ENCODE measurements at places on chromosomes 12 and 14. TPM values are rescaled to one million over a fixed set of nuclear protein-coding genes. Genes with fewer than 3 reads are reported as not detected.

DNA sequence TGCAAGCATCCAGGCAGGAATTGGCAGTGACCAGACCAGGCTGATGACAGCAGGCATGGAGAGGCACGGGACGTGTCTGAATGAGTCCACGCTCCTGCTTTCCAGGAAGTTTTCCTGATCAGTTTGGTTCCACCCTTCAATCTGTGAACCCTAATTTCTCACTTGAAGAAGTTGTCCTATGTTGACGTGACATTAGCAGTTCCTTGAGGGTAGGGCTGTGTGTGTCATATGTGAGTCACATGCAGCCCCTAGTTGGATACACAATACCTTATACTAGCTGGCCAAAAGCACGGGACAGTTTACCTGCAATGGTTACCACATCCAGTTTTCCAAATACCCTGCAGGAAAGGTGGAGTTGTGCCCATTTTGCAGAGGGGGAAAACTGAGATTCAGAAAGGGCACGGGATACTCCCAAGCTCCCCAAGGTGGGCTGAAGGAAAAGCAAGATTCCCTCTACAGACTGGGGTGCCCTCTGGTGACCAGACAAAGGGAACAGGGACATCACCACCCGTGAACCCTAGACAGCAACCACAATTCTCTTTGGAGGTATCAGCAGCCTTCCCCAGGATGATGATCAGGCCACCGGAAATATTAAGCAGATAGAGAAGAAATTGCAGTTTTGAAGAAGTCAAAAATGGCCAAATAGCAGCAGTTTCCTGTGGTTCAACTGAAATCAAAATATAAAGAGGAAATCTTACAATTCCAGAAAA lies 194.5 kb downstream of the PHETA1 start:
- peak; percentile 19 for DNase-seq

DNA sequence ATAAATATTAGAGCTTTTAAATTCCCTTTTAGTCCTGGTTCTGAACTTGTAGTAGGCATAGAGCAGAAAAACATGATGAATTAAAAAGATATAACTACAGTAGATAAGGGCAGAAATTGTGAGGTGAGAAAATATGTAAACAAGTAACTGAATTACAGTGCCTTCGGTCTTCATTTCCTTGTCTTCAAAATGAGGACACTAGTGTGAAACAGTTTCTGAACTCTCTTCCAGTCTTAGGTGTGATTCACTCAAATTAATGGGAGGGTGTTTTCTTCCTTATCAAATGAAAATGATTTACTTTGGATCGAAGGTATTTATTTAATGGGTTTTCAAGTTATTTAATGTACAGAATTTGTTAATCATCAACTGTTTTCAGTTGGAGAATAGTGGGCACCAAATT lies 1.5 kb downstream of the FGD4 start:
- no peak for DNase-seq

- DNase-seq, result no peak
Observed at GRCh38 chr14:38089123-38089522, 118.6 kb upstream of the SSTR1 start.

- DNase-seq, result peak; percentile 61
Observed at GRCh38 chr14:82710267-82710841, 1176.7 kb upstream of the SEL1L start.

- DNase-seq, result no peak
Observed at GRCh38 chr14:23101986-23102625, 2.7 kb downstream of the CIROP start.

DNA sequence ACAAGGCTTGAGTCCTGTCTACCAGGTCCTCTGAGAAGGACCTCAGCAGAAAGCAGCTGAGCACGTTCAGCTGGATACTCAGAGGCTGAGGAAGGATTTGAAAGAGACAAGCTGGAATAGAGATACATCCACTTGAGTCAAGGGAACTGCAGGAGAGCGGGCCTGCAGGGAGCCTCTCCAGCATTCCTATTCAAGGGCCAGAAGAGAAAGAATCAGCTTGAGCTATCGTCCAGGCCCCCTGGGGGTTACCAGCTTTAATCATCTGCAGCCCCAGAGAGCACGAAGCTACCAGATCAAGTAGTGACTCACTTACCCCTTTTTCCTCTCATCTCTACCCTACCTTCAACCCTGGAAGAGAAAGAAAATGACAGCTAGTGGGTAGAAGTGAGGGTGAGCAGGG lies 80.9 kb downstream of the NDUFA12 start:
- no peak for DNase-seq

- DNase-seq, result no peak
Observed at GRCh38 chr14:29028973-29029582, 262.5 kb downstream of the FOXG1 start.

DNA sequence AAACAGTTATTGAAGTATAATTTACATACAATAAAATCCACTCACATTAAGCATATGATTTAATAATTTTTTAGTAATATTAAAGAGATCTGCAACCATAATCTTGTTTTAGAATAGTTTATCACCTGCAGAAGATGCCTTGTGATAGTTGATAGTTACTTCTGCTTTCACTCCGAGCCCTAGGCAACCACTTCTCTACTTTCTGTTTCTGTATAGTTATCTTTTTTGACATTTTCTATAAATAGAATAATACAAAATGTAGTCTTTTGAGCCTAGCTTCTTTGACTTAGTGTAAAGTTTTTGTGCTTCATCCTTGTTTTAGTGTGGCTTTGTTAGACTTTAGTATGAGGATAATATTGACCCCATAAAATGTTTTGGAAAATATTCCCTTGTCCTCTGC lies 111.0 kb downstream of the MNAT1 start:
- DNase-seq, result no peak

DNA sequence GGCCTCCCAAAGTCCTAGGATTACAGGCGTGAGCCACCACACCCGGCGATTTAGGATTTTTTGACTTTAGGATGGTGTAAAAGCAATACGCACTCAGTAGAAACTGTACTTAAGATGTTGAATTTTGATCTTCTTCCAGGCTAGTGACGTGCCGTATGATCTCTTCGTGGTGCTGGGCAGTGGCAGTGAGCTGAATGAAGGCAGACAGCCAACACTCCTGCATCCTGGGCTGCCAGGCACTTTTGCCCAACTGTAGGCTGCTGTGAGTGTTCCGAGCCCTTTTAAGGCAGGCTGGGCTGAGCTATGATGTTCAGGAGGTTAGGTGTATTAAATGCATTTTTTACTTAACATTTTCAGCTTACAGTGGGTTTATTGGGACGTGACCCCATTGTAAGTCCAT lies 21.3 kb downstream of the IL31 start:
- no peak for DNase-seq

DNA sequence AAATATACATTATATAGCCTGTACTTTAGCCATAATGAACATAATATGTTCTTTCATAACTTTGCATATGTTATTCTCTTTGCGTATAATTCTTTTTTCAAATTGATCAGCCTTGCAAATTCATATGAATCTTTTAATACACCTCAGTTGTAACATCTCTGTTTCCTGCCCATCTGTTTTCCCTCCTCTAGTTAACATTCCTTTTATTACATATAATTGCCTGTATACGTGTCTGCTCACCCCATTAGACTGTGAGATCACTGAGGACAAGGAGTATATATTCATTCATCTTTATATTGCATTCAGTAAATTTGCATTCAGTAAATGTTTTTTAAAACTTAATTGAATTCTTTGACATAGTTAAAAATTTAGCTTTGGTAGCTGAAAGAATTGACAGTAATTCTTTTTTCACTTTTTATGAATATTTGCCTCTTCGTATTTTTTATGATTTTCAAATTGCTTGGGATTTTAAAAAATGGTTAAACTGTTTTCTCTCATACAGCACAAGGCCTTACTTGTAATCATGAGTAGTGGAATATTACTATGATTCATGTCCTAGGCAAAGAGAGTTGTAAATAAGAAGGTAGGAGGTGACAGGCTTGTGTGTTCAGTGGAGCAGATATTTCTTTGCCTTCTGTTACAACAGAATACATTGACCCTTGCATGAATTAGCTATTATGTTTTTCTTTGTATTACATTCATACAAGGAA lies 32.8 kb upstream of the KLHL42 start:
- no peak for DNase-seq

- no peak for DNase-seq
Observed at GRCh38 chr12:132513070-132513398, 23.1 kb downstream of the FBRSL1 start.

The RFX4 gene
- total RNA-seq, result not detected

The EXOC3L4 gene
- total RNA-seq, result not detected

The YARS2 gene
- 24.8 TPM for total RNA-seq

All from activated naive CD4-positive, alpha-beta T cell treated with anti-CD3 and anti-CD28 coated beads for 36 hours (primary cell).